ENCODE measurements at places on chromosomes 2 and 18.

DNA sequence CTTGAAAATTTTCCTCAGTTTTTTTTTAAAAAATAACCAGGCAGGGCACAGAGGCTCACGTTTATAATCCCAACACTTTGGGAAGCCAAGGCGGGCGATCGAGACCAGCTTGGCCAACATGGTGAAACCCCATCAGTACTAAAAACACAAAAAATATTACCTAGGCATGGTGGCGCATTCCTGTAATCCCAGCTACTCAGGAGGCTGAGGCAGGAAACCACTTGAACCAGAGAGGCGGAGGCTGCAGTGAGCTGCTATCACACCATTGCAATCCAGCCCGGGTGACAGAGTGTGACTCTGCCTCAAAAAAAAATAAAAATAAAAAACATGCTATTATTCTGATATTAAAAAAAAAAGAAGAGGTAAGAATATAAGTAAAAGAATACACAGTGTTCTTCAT, 191.0 kb downstream of the ZEB2 start:
- no peak for DNase-seq

GRCh38 chr18:52376104-52376503, 36.1 kb downstream of the DCC start:
- DNase-seq = no peak

GRCh38 chr2:178804791-178805190, 2.4 kb downstream of the TTN start:
- no peak for DNase-seq

- no peak for DNase-seq
Observed at GRCh38 chr18:45008694-45009413, 328.2 kb downstream of the SETBP1 start.

GRCh38 chr2:213787869-213788268, 503.6 kb downstream of the SPAG16 start:
- DNase-seq = no peak

DNA sequence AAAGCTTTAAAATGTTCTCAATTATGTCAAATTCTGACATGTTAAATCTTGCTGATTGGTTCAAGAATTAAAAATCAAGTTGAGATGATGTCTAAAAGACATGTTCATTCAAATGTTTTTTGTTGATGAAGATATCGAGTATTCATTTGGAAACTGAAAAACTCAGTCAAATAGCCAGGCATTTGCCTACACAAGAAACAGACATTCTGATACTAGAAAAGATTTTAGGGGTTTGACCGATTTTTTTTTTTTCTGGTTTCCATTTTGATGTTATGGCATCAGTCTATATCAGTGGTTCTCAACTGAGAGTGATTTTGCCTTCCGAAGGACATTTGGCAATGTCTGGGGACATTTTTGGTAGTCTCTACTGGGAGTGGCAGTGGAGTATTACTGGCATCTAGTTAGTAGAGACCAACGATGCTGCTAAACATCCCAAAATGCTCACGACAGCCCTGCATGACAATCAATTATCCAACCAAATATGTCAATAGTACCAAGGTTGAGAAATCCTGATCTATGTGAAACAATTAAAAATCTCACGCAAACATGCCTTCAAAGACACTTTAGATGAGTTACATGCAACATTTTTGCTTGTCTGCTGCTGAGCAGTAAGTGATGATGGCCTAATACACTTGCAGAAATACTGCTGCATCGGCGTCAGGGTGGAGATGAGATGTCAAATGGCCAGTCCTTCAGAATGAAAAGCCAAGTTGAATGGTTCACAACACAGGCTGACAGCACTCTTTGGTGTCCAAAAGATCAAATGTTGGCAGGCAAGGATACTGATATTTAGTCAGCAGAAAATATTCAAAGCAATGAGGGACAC, 12.5 kb downstream of the RASGRP3 start:
- DNase-seq = no peak

DNA sequence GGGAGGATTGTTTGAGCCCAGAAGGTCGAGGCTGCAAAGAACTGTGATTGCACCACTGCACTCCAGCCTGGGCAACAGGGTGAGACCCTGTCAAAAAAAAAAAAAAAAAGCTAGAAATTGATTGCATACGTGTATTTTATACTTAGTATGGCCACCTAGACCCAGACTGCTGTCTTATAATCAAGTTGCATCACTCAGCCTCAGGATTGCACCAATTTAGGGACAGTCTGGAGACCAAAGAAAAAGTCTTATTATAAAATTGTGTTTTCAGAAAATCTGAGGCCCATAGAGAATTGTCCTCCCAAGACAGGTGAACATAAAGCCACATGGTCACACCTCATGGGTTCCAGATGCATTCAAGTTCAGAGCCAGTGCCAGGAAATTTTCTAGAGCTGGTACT, 17.1 kb upstream of the PLEKHM3 start:
- no peak for DNase-seq

DNA sequence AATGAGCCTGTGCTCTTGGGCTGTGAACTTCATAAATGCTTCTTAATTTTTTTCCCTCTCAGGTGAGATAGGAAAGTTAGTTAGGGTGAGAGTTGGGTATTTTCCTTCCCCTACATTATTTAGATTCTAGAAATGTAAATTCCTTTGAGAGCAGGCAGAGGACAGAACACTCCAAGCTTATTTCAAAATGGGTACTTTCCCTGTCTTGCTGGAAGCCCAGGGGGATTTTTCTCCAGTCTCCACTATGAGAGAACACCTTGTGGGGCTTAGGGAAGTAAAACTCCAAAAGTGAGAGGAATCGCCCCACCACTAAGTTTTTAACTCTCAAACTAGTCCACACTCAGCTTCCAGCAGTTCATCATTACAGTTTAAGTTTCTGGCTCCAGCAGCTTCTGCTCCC, 253.2 kb upstream of the CTAGE1 start:
- DNase-seq = no peak

- DNase-seq = no peak
Observed at GRCh38 chr2:241037498-241037897, 39.1 kb downstream of the SNED1 start.

DNA sequence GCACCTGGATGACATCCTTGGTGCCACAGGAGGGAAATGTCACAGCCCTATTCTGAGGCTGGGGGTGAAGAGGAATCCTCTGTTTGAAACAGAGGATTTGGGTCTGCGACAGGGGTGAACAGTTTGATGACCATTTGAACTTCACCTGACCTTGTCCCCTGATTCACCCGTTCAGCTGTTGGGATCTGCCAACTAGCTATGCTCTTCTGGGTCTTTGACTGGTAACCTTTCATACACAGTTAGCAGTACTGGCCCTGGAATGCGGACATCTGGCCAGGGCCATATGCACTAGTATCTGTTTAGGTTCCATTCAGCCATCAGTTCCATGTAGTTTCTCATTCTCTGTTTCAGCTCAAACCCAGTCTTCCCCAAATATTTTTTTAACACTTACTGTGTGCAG, 72.6 kb upstream of the MCFD2 start:
- no peak for DNase-seq

- no peak for DNase-seq
Observed at GRCh38 chr2:26068602-26069298, 34.9 kb downstream of the RAB10 start.

DNA sequence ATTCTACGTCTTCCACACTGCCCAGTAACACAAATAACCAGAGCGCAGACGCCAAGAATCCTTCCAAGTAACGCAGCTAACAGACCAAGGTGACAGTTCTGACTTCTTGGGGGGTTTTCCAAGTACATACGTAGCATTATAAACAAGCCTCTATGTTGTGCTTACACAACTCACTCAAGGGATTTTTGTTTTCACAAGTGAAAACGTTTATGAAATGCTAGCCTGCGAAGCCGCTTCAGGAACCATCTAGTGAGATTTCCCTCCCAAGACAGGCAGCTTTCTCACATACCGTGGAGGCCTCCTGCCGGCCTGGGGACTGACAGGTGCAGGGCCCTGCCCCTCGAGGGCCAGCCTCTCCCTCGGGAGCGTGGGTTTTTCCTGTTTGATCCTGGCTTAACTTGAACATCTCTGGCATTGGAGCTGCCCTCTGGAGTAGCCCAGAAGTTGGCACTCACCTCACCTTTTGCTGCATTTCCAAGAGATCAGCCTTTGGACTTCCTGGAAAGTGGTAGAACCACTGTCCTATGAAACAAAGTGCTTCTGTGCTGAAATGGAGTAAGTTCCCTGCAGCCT, 151.1 kb downstream of the MBP start:
- DNase-seq = no peak

DNA sequence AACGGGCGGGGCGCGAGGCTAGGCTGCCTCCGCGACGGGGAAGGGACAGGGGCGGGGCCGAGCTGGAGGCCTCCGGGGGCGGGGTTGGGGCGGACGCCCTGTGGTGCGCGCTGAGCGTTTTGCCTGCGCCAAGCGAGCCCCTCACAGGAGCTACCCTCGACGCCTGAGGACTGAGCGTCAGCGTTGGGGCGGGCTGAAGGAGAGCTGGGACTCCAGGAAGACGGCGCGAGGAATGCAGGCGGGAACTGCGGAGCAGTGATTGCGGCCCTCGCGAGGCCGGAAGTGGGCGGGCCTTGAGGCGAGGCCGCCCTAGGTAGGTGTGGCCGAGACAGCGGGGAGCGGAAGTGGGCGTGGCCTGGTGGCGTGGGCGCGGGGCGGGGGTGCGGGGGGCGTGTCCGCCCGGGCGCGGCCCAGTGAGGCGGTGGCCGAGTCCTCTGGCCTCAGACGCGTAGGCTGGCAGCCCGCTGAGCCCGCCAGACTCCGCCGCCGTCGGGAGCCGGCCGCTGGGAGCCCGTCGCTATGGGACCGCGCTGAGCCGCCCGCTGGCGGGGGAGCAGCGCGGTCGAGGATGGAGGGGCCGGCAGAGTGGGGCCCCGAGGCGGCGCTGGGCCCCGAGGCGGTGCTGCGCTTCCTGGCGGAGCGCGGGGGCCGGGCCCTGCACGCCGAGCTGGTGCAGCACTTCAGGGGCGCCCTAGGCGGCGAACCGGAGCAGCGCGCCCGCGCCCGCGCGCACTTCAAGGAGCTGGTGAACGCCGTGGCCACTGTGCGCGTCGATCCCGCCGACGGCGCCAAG, at the start of the genes SEPTIN10 and SOWAHC:
Gene SEPTIN10, minus strand, starts transcription at position 45 of the 793 bp plus-strand sequence. CDS start 139 bp downstream, outside the sequence.
Gene SOWAHC, plus strand, starts transcription at position 443 of the 793 bp plus-strand sequence. Its CDS starts 126 bp downstream, at position 569.
- DNase-seq = peak; percentile 55

DNA sequence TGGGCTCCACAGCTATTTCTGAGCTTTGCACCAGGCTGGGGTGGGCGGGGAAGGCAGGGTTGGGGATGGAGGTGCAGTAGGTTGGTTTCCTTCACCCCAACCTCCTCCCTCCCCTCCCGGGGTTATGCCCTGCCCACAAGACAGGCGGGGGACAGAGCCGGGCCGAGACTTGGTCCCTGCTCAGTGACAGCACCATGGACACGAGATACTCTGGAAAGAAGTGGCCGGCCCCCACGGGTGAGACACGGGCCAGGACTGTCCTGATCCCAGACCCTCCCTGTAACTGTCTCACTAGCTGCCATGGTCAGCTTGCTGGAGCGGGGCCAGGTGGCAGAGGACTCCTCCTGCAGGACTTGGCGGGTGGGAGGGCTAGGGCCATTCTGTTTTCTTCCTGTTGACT, 59.7 kb downstream of the DYSF start:
- DNase-seq = no peak

DNA sequence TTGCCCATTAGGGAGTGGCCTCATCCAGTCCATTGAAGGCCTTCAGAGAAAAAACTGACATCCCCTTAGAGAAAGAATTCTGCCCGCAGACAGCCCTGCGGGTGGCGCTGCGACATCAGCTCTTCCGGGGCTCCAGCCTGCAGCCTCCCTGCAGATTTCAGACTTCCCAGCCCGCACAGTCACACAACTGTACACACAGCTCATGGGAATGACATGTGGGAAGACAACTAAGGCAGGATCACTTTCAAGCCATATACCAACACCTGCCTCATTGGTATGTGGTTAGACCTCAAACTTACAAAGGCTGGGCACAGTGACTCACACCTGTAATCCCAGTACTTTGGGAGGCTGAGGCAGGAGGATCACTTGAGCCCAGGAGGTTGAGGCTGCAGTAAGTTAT, 24.8 kb upstream of the TUBB6 start:
- no peak for DNase-seq

GRCh38 chr2:98487806-98488189, 43.1 kb downstream of the INPP4A start:
- no peak for DNase-seq

- DNase-seq = no peak
Observed at GRCh38 chr2:199471443-199472057, 13.8 kb upstream of the SATB2 start.

- DNase-seq = no peak
Observed at GRCh38 chr2:126658319-126658904, 2.5 kb downstream of the GYPC start.

- no peak for DNase-seq
Observed at GRCh38 chr2:63544017-63544627, 44.2 kb downstream of the WDPCP start.

DNA sequence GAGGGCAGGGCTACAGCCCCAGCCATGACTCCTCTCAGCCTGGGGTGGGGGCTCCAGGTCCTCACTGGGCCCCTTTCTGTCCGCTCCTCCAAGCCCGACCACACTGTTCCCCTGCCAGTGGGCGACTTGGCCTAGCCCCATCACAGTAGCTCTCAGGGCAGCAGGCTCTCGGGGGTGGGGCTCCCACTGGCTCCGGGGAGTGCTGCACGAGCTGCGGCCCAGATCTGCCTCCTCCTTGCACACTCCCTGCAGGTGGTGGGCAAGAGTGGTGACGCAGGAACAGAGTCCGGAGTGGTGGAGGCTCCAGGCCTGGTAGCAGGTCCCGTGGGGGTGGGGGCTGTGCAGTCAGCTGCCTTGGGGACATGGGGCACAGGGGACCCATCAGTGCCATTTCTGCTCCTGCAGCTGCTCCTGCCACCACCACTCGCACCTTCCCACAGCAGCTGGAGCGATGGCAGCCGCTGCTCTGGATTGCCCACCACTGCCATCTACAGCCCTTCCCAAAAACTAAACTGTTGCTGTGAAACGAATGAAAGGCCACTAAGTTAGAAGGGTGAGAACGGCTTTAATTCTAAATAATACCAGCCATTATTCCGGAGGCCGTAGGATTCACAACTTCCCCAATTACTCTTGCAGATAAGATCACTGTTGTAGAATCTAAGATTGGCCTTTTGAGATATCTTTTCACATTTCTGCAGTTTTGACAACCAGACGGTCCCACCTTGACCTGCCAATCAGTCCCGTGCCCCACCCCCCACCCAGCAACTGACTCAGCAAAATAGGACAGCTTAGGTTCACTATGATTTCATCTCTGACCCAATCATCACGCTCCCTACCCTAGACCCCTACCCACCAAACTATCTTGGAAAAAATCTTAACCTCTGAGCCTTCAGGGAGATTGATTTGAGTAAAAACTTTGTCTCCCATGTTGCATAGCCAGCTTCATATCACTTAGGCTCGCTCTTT, 530.2 kb downstream of the DCC start:
- DNase-seq = no peak

GRCh38 chr18:7541835-7542234, 25.3 kb upstream of the PTPRM start:
- DNase-seq = no peak

Data from NCI-H1436 treated with DMSO at 0.1 percent for 48 hours (cell line).